ENCODE measurements at places on chromosomes 16 and 17.
A peak's percentile ranks its signal among the peaks of the same experiment; 100 is the strongest.

GRCh38 chr17:77153472-77153871 lies 12.7 kb downstream of the SEC14L1 start:
- DNase-seq: no peak

DNA sequence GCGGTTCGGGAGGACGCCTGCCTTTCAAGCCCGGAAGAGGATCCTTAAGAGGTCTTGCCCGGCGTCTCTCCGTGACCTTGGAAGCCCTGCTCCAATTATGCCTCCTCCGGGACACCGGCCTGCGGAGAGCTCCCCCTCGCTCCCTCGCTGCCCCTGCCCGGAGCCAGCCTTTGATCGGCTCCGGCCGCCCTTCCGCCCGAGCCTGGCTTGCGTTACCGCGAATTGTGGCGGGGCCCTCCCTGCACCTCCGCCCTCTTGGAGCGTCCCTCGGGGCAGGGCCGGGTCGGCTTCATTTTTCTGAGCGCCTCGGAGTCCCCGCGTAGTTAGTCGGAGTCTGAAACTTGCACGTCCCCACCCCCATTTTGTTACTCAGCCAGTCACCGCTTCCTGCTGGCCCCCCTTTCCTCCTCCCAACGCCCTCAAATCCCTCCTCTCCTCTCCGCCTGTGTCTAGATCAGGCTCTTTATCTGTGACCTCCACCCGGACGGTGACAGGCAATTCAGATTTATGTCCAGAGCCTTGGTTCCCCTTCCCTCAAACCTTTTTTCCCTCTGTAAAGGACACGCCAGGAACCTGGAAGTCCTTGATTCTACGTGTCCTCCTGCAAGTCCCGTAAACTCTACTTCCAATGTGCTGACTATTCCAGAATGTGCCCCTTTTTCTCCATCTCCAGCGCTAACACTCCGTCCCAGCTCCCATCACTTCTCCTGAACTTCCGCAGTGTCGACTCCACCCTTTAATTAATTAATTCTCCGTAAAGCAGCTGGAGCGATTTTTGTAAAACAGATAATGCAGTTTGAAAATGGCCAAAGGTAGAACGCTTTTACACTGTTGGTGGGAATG lies 569 bp upstream of the RABEP2 start:
- DNase-seq: peak; percentile 61

GRCh38 chr16:81681311-81681710 lies 97.8 kb upstream of the PLCG2 start:
- no peak for DNase-seq

DNA sequence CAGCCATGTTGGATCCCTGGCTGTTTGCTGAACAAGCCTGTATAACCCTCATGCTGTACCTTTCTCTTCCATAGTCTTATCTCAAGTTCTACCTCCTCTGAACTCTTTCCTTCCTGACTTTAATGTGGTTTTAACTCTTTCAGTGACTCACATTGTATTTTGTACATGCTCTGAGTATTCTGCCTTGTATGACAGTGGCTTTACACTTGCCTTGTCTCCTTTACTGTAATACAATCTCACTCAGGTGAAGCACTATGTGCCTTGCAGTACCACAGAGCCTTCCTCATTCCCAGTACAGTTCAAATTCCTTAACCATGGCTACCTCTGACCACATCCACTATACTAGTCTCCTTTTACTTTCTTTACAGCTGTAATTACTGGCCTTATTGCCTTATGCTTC lies 14.1 kb downstream of the PSMD11 start:
- no peak for DNase-seq

DNA sequence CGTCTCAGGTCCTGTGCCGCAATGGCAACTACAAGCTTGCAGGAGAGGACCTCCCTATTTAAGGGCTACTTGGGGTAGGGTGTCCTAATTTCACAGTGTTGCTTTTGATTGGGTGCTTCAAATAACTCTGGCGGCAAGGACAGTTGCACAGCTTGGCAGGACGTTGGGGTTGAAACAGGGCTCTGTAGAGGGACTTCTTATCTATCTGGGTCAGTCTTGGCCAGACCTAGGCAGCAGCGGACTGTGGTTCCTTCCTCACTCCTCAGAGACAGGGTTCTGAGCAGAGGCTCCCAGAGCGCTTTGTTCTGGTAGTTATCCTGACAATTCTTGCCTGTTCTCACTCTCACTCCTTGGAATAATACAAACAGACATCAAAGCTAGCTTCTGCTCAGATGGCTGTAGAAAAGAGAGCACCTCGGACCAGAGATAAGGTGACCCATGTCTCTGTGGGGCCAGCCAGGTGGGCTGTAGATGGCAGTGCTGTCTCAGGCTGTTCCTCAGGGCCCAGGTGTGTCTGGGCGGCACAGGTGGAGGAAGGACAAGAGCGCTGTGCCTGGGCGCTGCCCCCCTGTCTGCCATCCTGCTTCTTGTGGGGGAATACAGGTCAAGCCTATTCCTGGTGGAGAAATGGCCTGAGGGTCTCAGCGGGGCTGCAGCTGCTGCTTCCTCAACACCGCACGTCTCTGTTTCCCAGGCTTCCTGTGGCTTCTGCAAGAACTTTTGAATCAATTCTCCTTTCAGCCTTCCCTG lies 61.0 kb downstream of the PLD6 start:
- no peak for DNase-seq

Data from stimulated activated CD8-positive, alpha-beta memory T cell treated with anti-CD3 and anti-CD28 coated beads, Interleukin-4, amount 100 ng/mL, for 4 hours (primary cell).